Stimulated activated CD8-positive, alpha-beta memory T cell treated with anti-CD3 and anti-CD28 coated beads, Interleukin-7, amount 100 ng/mL, for 24 hours (primary cell): ENCODE measurements at places on chromosomes 11 and 22.

- DNase-seq, result no peak
Observed at GRCh38 chr22:26890870-26891269, 233.5 kb downstream of the MIAT start.

GRCh38 chr11:1825039-1825740 is 9.6 kb upstream of the SYT8 start:
- no peak for DNase-seq

DNA sequence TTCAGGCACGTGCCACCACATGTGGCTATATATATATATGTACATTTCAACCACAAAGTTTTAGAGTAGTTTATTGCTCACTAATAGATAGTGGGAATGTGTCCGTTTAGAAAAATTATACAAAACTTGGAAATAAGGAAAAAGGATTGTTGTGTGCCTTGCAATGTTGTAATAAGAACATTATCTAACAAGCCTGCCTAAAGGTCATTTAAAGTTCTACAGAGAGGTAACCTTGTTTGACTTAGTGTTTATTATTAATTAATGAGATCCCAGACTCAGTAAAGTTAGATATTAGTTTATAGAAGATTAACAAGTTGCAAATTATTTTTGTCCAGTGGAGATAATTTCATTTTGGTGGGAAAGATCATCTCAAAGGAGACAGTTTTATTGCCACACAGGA is 5.5 kb upstream of the PATL1 start:
- DNase-seq, result no peak

DNA sequence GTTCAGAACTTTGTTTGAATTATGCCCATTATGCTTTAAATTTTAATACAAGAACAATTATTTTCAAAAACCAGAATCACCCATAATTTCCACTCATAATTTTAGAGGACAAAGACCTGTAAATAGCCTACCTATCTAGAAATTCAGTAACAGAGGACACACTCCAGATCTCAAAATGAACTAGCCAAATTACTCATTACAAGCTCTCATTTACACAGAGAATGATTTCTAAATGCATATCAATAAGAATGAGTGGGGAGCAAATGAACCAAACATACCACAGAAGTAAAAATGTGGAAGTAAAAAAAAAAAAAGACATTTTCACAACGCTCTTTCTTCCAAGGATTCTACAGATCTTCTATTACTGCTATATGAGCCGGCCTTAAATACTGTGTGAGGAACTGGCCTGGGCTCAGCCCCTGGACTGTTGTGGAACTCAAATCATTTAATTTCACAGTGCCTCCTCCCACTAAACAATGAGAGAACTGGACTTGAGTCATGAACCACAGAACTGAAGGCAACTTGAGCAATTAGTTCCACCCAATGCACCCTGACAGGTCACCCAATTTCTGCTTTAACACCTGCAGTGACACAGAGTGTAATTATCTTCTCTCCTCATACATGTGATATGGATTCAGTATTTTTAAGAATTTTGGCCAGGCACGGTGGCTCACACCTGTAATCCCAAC is 8.0 kb downstream of the MRTFA start:
- no peak for DNase-seq

- DNase-seq, result no peak
Observed at GRCh38 chr22:19509191-19509590, 15.0 kb downstream of the CLDN5 start.

- no peak for DNase-seq
Observed at GRCh38 chr11:2945031-2945756, 16.0 kb upstream of the PHLDA2 start.

- DNase-seq, result no peak
Observed at GRCh38 chr22:46894851-46895640, 132.6 kb downstream of the TBC1D22A start.

DNA sequence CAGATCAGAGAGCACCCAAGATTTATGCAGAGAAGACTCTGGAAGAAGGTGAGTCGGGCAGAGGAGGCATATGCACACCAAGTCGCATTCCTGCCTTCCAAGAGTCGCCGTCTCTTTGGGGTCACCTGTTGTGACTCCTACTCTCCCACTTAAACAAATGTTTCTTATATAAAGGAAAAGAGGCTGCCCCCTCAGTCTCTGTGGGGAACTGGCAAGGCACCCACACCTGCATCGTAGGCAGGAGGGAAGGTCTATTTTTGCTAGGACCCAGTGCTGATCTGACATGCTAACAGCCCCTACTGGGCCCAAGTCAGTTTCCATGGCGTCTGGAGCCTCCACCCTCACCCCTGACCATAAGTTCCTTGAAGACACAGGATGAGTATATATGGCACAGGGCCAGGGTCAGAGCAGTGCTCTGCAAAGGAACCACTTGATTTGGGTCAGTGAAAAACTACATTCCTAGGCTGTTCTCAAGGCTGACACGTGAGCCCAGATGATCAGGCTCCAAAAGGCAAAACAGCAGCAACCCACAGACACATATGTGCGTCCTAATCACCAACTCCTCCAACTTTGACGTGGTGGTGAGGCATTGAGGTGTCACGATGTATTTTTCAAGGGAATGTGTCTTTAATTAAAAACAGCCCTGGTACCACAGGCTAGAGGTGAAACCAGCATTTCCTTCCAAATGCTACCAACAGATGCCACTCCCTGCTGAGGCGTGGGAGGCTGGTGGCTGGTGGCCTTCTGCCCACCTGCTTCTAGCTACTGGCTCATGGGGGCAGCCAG is 55.6 kb upstream of the CSNK2A3 start:
- DNase-seq, result no peak

DNA sequence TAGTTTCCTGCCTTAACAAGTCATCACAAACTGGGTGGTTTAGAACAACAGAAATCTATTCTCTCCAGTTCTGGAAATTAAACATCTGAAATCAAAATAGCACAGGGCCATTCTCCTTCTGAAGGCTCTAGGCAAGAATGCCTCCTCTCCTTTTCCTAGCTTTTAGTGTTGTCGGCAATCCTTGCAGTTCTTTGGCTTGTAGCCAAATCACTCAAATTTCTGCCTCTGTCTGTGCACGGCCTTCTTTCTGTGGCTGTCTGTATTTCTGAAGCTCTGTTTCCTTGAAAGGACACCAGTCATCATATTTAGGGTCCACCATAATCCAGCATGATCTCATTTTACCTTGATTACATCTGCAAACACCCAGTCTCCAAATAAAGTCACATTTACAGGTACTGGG is 795.5 kb downstream of the METTL15 start:
- no peak for DNase-seq

- no peak for DNase-seq
Observed at GRCh38 chr11:88651556-88651955, 314.0 kb upstream of the CTSC start.

- peak; percentile 36 for DNase-seq
Observed at GRCh38 chr22:45064313-45065278, 54.8 kb upstream of the PHF21B start.

DNA sequence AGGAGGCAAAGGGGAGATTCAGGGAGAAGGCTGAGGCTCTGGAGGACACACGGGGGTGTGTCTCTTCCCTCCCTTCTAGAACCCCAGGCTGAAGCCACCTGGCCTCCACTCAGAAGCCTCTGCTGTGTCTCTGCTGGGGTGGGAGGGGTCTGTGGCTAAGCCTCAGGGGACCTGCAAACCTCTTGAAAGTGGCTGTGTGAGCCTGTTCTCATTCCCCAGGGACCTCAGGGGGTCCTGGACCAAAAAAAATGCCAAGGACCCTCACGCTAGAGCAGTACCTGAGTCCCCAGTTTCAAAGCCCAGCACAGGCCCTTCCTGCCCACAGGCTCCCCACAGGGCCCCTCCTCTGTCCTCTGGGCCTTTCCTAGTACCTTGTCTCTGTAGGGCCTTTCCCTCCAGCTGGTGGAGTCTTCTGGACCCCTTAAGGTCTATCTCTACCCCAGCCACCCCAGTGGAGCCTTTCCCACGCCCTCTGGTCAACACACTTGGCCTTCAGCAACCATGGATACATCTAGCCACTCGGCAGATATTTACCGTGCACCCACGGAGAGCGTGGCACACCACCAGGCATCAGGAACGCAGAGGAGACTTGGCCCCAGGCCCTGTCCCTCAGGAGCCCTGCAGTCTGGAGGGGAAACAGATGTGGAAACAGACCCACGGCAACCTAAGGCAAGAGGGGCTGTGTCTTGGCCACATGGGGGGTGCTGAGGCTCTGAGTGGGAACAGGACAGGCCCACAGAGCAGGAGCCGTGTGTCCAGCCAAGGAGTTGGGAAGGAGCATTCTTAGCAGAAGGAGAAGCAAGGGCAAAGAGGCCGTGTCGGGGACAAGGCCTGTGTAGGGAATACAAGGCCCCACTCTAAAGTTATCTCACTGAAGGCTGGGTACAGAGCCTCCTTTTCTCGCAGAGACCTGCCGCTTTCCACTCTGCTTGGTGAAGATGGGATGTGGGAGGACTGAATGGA is 18.5 kb downstream of the PLA2G6 start:
- no peak for DNase-seq

DNA sequence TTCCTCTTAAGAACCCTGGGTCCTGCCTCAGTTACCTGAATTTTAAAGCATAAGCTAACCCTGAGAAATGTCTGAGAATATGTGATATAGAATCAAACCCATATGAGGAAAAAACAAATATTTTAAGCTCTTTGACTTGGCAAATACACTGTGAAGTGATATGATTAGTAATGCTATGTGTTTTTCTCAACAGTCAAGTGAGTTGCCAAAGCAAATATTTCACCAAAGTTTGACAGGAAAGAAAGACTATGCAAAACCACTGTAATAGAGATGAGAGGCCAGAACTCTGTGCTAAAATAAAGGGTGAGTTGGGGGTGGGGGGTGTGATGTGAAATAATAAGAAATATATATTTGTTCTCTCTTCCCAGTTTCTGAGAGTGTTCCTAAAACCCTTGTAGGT is 613.5 kb upstream of the CCDC179 start:
- no peak for DNase-seq

- no peak for DNase-seq
Observed at GRCh38 chr11:100830978-100831732, 144.1 kb downstream of the ARHGAP42 start.

DNA sequence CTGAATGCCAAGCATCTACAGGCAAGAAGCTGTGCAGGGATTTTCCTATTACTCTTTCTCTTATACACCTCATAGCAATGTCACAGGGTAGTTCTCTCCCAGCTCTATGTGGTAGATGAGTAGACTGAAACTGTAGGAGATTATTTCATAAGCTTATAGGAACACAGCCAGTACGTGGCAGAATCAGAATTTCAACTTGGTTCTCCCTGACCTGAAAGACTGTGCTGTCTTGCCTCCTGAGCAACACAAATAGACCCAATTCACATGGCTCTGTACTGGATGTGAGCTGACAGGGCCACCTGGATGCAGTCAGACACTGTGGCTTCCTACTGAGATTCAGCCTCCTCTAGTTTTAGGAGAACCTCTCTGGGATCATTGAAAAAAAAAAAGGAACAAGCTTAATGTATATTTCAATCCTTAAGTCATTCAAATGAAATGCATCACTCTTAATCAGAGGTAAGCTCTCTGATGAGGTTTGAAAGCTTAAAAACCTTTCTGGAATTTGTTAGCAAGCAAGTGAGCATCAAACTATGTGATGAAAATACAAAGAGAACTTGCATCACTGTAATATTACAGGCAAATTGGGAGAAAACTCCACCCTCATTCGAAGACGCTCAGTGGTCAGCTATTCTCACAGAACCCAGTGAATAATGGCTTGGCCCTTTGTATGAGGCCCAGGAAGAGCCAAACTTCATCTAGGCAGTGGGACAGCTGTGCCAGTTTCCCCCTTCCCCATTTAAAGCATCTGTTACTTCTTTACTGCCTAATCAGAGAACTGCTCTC is 1039.3 kb downstream of the NTM start:
- DNase-seq, result no peak

- DNase-seq, result no peak
Observed at GRCh38 chr11:96197801-96198701, 144.9 kb downstream of the MAML2 start.

DNA sequence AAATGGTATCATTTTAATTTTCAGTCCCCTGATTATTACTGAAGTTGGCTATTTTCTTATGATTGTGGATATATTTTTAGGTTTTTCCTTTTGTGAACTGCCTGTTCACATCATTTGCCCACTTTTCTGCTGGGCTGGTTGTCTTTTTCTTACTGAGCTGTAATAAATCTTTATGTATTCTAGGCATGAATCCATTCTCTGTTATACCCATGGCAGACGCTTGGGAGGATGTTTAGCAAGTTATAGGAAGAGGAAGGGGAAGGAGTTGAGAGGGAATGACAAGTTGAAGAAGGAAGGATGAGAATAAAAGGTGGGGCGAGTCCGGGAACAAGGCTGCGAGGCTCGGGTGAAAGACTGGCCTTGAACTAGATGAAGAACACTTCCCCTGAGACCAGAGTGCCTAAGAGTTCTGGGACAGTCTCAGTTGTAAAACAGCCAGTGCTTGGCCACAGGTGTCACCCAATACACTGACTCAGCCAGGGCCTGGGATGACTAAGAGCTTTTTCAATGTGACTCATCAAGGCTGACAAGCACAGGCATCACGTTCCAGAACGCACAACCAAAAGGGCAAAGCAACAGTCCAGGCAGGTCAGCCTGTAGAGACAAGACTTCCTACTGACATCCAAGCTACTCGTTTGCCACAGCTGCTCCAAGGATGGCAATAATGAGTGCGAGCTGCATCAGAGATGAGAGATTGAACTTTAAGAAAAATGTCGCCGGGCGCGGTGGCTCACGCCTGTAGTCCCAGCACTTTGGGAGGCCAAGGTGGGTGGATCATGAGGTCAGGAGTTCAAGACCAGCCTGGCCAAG is 35.2 kb downstream of the LRFN4 start:
- DNase-seq, result peak; percentile 20

- DNase-seq, result no peak
Observed at GRCh38 chr22:26658161-26658560, 773 bp downstream of the MIAT start.

GRCh38 chr11:35969089-35970042 is 25.5 kb downstream of the LDLRAD3 start:
- DNase-seq, result no peak

GRCh38 chr22:30307041-30307574 is 17.8 kb upstream of the CASTOR1 start:
- no peak for DNase-seq

DNA sequence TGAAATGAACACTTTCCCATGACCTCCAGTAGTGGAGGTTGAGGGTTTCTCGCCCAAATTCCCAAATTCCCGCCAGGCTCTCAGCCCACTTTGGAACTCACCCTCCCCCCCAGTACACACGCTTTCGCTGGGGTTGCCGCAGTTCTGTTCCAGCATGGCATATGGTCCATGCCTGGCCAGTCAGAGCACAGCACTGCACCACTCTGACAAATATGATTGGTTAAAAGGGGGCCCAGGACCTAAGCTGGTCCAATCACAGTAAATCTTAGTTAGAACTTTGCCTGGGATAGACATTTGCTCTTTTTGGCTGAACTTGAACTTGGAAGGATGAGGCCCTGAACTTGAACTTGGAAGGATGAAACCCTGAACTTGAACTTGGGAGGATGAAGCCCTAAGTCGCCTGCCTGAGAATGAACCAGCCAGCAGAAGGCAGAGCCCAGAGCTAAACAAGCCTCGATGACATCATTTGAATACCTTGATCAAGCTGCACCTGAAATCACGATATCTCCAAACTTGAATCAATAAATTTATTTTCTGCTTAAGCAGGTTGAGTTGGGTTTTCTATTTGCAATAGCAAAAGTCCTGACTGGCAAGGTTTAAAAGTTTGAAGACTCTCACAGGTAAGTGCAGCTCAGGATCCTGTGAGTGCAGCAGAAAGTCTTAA is 12.6 kb upstream of the SSTR3 start:
- DNase-seq, result no peak

GRCh38 chr11:57438345-57439285 is 11.7 kb upstream of the SLC43A3 start:
- no peak for DNase-seq

GRCh38 chr11:120343429-120343828 is 7.2 kb downstream of the ARHGEF12 start:
- DNase-seq, result no peak
